ENCODE measurements at places on chromosomes 6 and 20.

DNA sequence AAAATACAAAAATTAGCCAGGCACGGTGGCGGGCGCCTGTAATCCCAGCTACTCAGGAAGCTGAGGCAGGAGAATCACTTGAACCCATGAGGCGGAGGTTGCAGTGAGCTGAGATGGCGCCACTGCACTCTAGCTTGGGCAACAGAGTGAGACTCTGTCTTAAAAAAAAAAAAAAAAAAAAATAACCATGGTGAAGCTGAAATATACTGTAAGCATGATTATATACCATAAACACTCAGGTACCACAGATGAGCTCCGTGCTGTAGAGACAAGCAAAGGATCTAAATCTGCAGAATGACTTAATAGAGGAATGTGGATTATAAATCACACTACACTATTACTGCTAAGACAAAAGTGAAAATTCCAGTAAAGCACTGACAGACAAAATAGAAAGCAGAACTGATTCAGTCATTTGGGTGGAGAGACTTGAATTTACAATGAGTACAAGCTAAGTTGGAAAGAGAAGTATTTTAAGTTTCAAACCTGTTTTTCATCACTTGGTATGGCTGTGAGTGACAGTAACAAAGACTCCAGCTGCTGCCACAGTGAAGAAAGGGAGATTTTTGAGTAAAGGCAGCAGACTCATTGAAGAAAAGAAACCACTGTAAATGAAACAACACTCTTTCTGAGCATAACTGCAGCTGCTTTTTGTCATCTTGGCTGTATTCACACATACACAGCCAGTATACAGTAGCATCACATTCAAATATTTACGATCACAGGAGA, 322.1 kb downstream of the RNGTT start:
- no peak for DNase-seq

GRCh38 chr6:127069659-127070279, 48.7 kb upstream of the RSPO3 start:
- DNase-seq = no peak

DNA sequence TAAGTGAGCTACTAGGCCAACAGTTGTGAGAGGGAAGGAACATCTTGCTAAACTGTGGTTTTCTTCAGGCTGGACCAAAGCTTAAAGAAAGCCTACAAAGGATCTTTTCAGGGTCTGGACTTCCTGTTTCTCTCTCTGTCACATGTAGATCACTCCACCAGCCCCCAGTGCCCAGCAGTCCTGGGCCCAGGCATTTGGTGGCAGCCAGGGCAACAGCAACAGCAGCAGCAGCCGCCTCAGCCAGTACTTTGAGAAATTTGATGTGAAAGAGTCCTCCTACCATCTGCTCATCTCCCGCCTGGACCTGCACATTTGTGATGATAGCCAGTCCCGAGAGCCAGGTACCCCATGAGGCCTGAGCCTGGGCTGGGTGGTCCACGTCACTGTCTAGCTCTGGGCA, 44.1 kb downstream of the BLTP3A start:
- no peak for DNase-seq

DNA sequence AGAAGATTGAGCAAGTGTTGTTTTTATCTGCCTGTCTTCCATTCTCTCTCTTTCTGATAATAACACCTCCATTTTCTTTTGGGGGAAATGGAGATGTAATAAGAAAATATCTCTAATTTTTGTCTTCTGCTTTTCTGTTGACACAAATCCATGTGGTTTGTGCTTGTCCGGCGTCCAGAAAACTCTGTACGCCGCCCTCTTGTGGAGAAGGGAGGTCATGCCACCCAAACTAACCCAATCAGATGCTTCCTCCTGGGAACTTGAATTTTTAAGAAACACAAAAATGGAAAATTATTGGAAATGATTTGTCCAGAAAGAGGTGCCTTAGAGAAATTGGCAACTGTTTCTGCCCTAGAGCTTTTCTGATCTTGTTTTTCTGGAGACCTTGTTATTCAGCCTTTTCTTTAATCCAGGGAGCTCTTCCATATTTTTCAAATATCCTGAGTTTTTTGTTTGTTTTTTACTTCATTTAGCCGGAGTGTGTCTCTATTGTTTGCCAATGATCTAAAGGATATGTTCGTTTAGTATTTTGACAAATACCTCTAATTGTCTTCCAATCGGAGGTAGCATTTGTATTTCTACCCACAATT, 17.8 kb upstream of the FNDC1 start:
- DNase-seq = no peak

GRCh38 chr20:55668631-55669030, 336.7 kb downstream of the CBLN4 start:
- no peak for DNase-seq

- peak; percentile 11 for DNase-seq
These were observed 147.7 kb upstream of the RPS6KA2 start for GRCh38 chr6:166774770-166775169.

GRCh38 chr6:163565140-163565539, 150.6 kb downstream of the QKI start:
- DNase-seq = no peak

- DNase-seq = no peak
These were observed 354.7 kb upstream of the KHDRBS2 start for GRCh38 chr6:62640749-62641148.

DNA sequence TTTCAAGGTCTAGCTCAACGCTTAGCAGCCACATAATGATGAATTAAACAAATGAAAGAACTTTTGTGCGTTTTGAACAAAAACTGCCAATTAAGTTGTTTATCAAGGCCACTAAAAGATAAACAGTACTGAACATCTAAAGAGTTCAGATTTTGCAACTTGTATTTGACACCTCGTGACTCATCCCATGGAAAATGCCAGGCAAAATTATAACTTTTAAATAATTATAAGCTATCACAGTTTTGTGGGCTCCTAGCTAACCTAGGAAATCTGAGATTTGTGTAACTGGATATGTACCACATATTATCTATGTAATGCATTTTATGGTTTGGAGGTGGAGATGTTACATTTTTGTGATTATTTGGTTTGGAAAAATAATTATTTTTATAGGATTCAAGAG, 9.6 kb upstream of the BAG2 start:
- no peak for DNase-seq

- no peak for DNase-seq
These were observed 97.7 kb downstream of the GRM4 start for GRCh38 chr6:34047913-34048867.

GRCh38 chr6:162026843-162027242, 700.7 kb downstream of the PRKN start:
- no peak for DNase-seq

- no peak for DNase-seq
These were observed 21.1 kb downstream of the FOXC1 start for GRCh38 chr6:1630771-1631217.

DNA sequence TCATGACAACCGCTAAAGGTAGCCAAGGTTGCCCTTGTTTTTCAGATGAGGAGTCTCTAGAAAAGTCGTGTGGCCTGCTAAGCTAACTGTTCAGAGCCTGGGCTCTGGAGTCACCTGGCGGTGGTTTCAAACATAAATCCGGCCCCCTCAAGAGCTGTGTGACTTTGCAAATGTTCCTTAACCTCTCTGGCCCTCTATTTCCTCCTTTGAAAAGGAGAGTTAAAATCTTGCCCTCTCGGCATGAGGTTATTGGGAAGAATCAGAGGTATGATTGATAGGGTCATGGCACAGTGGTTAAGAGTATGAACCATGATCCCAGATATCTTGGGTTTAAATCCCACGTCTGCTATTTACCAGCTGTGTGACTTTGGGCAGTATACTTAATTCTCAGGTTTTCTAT, 5.6 kb upstream of the LBP start:
- no peak for DNase-seq
